Spinal cord (tissue), 10 donors: ENCODE measurements at places on chromosomes 2 and 18.

- DNase-seq, result no peak
These were observed 599.9 kb downstream of the RNF144A start for GRCh38 chr2:7517088-7517487.

GRCh38 chr2:119838179-119838578 lies 78.5 kb downstream of the PTPN4 start:
- DNase-seq, result no peak

DNA sequence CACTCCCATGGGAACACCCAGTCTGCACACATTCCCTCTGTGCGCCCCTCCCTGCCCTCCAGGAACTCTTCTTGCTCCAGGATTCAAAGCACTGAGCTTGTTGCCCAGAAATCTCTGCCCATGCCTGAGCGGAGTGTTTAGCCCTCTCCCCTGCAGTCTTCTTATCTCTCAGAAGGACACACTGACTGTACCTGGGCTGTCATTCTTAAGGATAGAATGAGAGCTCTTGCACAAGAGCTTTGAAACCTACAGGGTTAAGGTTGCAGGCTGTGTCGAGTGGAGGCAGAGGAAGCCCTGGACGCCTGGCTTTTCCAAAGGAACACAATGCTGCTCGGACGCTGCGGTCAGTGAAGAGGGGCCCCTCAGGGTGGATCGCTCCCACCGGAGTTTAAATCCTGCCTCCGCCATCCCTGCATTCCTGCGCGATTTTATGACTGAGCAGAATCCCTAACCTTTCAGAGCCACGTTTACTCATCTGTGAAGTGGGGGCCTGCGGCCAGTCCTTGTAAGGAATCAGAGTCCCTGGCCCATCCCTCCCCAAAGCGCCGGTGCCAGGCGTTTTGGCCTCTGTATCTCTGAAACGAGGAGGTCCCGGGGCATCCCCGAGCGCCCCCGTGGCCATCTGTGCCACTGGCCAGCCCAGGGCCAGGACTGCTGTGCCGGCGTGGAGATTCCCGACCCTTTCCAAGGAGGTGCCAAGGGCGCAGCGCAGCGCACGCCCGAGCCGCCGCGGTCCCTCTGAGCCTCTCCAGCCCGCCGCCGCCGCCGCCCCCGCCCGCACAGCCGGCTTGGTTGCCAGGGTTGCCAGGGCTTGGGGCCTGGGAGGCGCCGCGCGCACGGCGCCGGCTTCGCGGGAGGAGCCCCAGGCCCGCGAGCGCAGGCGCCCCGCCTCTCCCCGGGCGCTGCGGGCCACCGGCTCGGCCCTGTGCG lies 58.9 kb downstream of the FAM168B start:
- no peak for DNase-seq

DNA sequence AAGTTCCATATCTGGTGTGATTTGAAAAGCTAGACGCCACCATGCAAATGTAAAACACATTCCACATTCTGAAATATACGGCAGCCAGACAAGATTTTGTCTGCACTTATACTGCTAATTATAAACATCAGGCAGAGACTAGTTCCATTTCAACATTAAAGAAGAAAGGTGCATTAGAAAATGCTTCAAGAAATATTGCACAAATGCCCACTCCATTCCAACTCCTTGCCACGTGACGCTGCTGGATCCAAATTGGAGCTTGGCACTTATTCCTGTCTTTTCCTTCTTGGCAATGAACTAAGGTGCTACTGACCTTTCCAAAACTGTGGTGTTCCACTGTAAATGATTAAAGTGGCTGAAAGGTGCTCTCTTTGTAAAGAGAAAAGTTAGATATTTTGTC lies 6.3 kb downstream of the COL6A3 start:
- DNase-seq, result no peak

DNA sequence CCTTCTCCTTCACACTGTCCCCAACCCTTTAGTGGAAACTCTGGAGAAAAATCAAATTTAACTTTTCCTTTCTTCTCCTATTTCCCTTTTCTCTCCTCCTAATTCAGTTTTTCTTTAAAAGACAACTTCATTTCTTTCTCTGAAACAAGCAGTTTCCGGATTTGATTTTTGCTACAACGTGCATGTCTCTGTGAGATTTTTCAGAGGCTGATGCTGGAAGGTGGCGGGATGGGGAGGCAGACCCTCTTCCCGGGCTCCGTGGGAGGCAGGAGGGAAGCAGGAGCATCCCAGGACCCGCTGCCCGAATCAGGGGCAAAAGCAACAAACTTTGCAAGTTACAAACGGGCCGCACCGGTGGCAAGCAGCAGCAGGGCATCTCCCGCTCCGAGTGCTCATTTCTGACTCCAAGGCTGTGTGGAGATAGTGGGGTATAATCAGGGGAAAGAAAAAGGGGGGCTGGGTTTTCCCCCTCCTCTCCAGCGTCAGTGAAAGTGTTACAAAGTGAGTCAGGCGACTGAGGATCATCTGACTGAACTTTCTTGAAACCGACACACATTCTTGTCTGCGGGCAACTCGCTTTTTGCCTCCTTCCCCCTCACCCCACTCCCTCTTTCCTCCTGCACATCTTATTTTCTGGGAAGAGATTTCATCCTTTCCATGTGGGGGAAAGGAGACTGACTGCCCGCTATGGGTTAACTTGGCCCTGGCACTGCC lies 6.4 kb downstream of the ZEB2 start:
- no peak for DNase-seq
